Progenitor cell of endocrine pancreas (in vitro differentiated cells): ENCODE measurements at places on chromosomes 7 and 10. TPM values are rescaled to one million over a fixed set of nuclear protein-coding genes. Genes with fewer than 3 reads are reported as not detected.

RPEL1 gene
- total RNA-seq: not detected in 2 replicates

GATAD1 gene
- 51.0 and 55.0 TPM in 2 replicates for total RNA-seq

CYP2W1 gene
- 1.2 and 1.6 TPM in 2 replicates for total RNA-seq

CACNA2D1 gene
- 25.1 and 27.4 TPM in 2 replicates for total RNA-seq

FAM185A gene
- total RNA-seq: 13.9 and 19.4 TPM in 2 replicates

KEL gene
- total RNA-seq: 1.7 and 1.9 TPM in 2 replicates

MACC1 gene
- total RNA-seq: 16.1 and 21.3 TPM in 2 replicates

SKIDA1 gene
- 13.6 and 15.3 TPM in 2 replicates for total RNA-seq

PSD gene
- 8.9 and 10.7 TPM in 2 replicates for total RNA-seq

NODAL gene
- not detected in 2 replicates for total RNA-seq

ARHGAP22 gene
- 3.8 and 4.7 TPM in 2 replicates for total RNA-seq

ZCCHC24 gene
- 1.3 and 1.6 TPM in 2 replicates for total RNA-seq

ANKRD30A gene
- total RNA-seq: not detected in 2 replicates

PNLIPRP1 gene
- total RNA-seq: not detected in 2 replicates

MSS51 gene
- total RNA-seq: 4.2 and 5.1 TPM in 2 replicates

BICC1 gene
- total RNA-seq: 4.9 TPM in 2 replicates

PIK3CG gene
- total RNA-seq: not detected in 2 replicates

MTPN gene
- total RNA-seq: 87.8 and 91.6 TPM in 2 replicates

IGF2BP3 gene
- 96.9 and 107 TPM in 2 replicates for total RNA-seq

CYP2C19 gene
- 0.42 TPM in 1 of 2 replicates, not detected in the other for total RNA-seq

MAGI2 gene
- 11.4 and 13.4 TPM in 2 replicates for total RNA-seq

STRIP2 gene
- 6.5 and 6.8 TPM in 2 replicates for total RNA-seq

FOXP2 gene
- 4.3 and 5.8 TPM in 2 replicates for total RNA-seq

INHBA gene
- total RNA-seq: 0.31 and 0.34 TPM in 2 replicates

PKD1L1 gene
- 0.67 and 0.89 TPM in 2 replicates for total RNA-seq

C7orf57 gene
- not detected in 2 replicates for total RNA-seq

TRPV5 gene
- 0.13 and 0.14 TPM in 2 replicates for total RNA-seq

C10orf53 gene
- not detected in 2 replicates for total RNA-seq

SAMD9L gene
- not detected in 2 replicates for total RNA-seq

GDF2 gene
- not detected in 2 replicates for total RNA-seq

SEMA3D gene
- 27.9 and 36.3 TPM in 2 replicates for total RNA-seq

PLXDC2 gene
- 38.5 and 44.3 TPM in 2 replicates for total RNA-seq

HHEX gene
- total RNA-seq: 39.3 and 46.1 TPM in 2 replicates

MYH16 gene
- not detected in 2 replicates for total RNA-seq

MEOX2 gene
- total RNA-seq: 0.20 TPM in 1 of 2 replicates, not detected in the other

AQP1 gene
- 1.3 and 1.4 TPM in 2 replicates for total RNA-seq

ST8SIA6 gene
- total RNA-seq: 0.36 and 0.98 TPM in 2 replicates

PCLO gene
- total RNA-seq: 8.9 and 11.9 TPM in 2 replicates

TLX1 gene
- total RNA-seq: not detected in 2 replicates

ARHGEF5 gene
- 42.9 and 46.6 TPM in 2 replicates for total RNA-seq

SFTPD gene
- total RNA-seq: 0.29 and 0.40 TPM in 2 replicates

ANKRD2 gene
- total RNA-seq: not detected in 2 replicates

MYL10 gene
- total RNA-seq: not detected in 2 replicates

ACTL6B gene
- total RNA-seq: 4.1 and 4.2 TPM in 2 replicates
